ENCODE measurements at places on chromosomes 12 and 14.

GRCh38 chr12:77734214-77734883 is 96.3 kb upstream of the NAV3 start:
- H3K4me3 ChIP-seq: no peak overlapping the region
- peaks cover 2% of the 10 kb centered on the region for H3K4me1 ChIP-seq
- H3K36me3 ChIP-seq: no peaks in the 10 kb centered on the region
- no peak overlapping the region for H3K27ac ChIP-seq
- no peak for DNase-seq

- H3K4me3 ChIP-seq: no peak overlapping the region
- no peak for DNase-seq
- H3K27ac ChIP-seq: no peak overlapping the region
- H3K36me3 ChIP-seq: peaks cover 90% of the 10 kb centered on the region
- no peaks in the 10 kb centered on the region for H3K4me1 ChIP-seq
- H3K27me3 ChIP-seq: no peaks in the 10 kb centered on the region
Observed at GRCh38 chr14:102991376-102991775, 66.0 kb downstream of the CDC42BPB start.

- no peak for DNase-seq
- H3K4me1 ChIP-seq: no peaks in the 10 kb centered on the region
- H3K4me3 ChIP-seq: no peak overlapping the region
- H3K27me3 ChIP-seq: no peaks in the 10 kb centered on the region
- H3K36me3 ChIP-seq: peaks cover 17% of the 10 kb centered on the region
Observed at GRCh38 chr14:73253323-73253610, 16.0 kb downstream of the PAPLN start.

DNA sequence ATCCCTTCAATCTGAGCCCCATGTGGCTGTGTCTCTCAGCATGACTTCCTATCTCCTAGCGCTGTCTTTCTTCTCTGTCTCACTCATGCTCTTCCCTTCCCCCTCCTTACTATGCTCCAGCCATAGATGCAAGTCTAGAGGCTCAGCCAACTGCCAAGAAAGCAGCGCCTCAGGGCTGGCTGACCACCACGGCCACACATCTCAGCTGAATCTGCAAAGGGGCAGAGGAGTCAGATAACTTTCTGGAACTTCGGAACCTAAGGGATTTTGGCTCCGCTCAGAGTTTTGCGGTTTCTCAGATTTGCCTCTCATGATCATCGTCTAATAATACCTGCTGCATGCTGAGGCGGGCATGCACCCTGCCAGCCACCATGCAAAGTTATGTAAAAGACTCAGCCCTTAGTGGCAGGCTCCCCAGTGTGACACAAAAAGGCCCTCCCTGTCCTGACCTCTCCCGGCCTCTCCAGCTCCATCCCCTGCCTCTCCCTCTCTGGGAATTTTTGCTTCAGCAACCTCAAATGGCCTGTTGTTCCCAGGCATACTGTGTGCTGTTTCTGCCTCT is 5.0 kb upstream of the FGF6 start:
- DNase-seq: no peak
- no peaks in the 10 kb centered on the region for H3K36me3 ChIP-seq
- H3K4me1 ChIP-seq: peaks cover 16% of the 10 kb centered on the region

GRCh38 chr14:53174918-53175317 is 21.8 kb upstream of the DDHD1 start:
- DNase-seq: peak; percentile 45
- H3K36me3 ChIP-seq: no peaks in the 10 kb centered on the region
- H3K4me3 ChIP-seq: no peak overlapping the region
- H3K27ac ChIP-seq: no peak overlapping the region
- H3K4me1 ChIP-seq: no peaks in the 10 kb centered on the region

DNA sequence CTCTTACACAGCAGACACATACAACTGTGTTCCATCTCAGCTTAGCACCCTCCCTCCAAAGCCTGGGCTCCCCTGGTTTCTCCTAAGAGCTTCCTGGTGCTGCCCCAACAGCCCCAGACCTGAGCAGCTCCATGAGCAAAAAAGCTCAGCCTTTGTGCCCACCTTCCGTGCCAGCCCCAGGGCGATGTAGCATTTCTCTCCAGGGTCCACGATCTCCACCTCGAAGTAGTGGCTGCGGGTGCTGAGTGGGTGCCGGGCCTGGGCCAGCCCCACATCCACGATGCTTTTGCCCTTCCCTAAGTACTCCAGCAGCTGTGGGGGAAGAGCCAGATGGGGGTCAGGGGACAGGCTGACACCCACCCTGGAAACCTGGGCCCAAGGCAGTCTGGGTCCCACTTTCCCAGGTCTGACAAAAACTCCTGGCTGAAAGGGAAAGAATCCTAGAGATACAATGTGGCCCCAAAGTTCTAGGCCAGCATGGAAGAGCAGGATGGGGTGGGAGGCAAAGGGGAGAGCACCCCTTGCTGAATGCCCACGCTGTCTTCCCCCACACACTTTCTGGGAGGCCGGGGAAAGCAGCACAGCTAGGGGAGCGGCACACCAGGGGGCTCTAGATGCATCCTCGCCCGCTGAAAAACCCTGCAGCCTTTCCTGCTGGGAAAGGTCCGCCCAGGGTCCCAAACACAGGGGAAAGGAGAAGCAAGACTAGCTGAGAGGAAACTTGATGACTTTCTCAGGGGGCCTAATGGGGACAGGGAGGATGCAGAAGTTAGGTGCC is 11.0 kb downstream of the SPRYD3 start:
- H3K4me1 ChIP-seq: peaks cover 12% of the 10 kb centered on the region
- H3K36me3 ChIP-seq: peaks cover 6% of the 10 kb centered on the region
- no peak for DNase-seq
- H3K27ac ChIP-seq: no peak overlapping the region

- no peaks in the 10 kb centered on the region for H3K27me3 ChIP-seq
- no peak for DNase-seq
- H3K4me3 ChIP-seq: no peak overlapping the region
- peaks cover 13% of the 10 kb centered on the region for H3K4me1 ChIP-seq
- H3K27ac ChIP-seq: no peak overlapping the region
Observed at GRCh38 chr12:79932357-79932756, 2.5 kb downstream of the PPP1R12A start.

DNA sequence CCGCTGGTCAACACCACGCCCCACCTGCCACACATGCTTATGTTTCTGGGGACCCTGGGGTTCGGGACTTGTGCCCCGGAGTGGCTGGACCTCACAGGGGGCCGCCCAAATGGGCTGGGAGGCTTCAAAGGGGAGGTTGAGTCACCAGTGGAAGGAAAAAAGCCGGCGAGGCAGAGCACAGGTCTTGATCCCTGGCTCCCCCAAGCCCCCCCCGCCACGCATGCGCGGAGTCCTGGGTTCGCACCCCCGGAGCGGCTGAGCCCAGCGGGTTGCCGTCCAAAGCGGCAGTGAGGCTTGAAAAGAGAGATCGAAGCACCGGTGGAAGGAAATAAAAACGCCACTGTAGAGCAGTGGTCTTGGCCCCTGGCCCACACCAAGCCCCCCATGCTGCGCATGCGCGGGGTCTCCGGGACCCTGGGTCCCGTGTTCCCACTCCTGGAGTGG is 313.5 kb downstream of the ALG10 start:
- H3K4me1 ChIP-seq: no peaks in the 10 kb centered on the region
- H3K27me3 ChIP-seq: no peaks in the 10 kb centered on the region
- no peak overlapping the region for H3K4me3 ChIP-seq
- H3K36me3 ChIP-seq: no peaks in the 10 kb centered on the region

DNA sequence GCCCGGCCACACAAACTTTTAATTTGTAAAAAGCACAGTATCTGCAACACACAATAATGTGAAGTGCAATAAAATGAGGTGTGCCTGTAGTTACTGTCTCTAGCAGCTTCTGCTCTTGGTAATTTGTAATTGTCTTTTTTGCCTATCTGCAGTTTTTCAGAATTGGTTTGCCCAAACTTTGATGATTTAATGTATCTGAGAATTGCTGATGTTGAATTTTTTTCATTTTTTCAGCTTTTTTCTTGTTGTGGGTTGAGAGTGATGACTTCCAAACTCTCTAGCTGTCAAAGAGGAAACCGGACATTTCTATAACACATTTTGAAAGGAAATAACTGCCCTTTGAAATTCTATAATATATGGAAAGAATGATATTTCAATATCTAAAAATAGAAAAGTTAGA is 236.9 kb downstream of the RERGL start:
- no peaks in the 10 kb centered on the region for H3K36me3 ChIP-seq
- no peaks in the 10 kb centered on the region for H3K4me1 ChIP-seq
- H3K27me3 ChIP-seq: no peaks in the 10 kb centered on the region
- H3K27ac ChIP-seq: no peak overlapping the region

GRCh38 chr14:42163136-42163535 is 556.5 kb downstream of the LRFN5 start:
- no peaks in the 10 kb centered on the region for H3K27me3 ChIP-seq
- no peaks in the 10 kb centered on the region for H3K36me3 ChIP-seq
- no peak for DNase-seq
- no peak overlapping the region for H3K4me3 ChIP-seq

- no peak within 1 kb of the TSS for H3K27ac ChIP-seq
- H3K36me3 ChIP-seq: no peaks in the 10 kb centered on the region
Observed at GRCh38 chr14:38207736-38208617, at the start of gene SSTR1. SSTR1 (plus strand) TSS chr14:38207904; CDS start chr14:38209390, 1,486 bp downstream.

DNA sequence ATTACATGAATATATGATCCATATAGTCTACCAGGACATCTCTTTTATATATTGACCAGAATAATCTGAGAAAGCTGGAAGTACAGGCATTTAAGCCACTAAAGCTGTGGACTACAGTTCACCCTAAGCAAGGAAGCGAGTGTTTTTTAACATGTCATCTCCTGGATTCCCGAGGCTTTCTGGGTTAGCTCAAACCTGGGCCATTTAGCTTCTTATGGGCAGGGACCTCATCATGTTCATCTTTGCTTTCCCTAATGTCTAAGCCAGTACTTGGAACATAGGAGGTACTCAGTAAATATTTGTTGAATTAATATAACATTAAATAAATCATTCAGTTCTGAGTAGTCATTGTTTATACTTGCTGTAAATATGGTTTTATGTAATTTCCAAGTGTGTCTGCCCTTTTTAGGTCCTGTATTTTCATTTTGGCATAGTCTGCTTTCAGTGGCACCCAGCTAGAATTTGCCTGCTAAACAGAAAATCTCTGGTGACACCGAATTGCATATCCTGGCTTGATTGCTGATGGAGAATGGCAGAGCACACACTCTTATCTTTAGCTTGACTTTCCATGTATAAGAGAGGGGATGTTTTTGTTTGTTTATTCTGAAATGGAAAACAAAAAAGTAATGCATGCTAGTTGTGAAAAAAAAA is 344.5 kb downstream of the ZFP36L1 start:
- peaks cover 5% of the 10 kb centered on the region for H3K4me1 ChIP-seq
- H3K36me3 ChIP-seq: no peaks in the 10 kb centered on the region
- no peak overlapping the region for H3K4me3 ChIP-seq
- H3K27ac ChIP-seq: no peak overlapping the region
- no peaks in the 10 kb centered on the region for H3K27me3 ChIP-seq
- no peak for DNase-seq

- no peaks in the 10 kb centered on the region for H3K4me1 ChIP-seq
- H3K27me3 ChIP-seq: no peaks in the 10 kb centered on the region
- H3K36me3 ChIP-seq: no peaks in the 10 kb centered on the region
- H3K4me3 ChIP-seq: no peak overlapping the region
- DNase-seq: peak; percentile 37
- H3K27ac ChIP-seq: no peak overlapping the region
Observed at GRCh38 chr12:80412343-80412953, 31.6 kb upstream of the PTPRQ start.

DNA sequence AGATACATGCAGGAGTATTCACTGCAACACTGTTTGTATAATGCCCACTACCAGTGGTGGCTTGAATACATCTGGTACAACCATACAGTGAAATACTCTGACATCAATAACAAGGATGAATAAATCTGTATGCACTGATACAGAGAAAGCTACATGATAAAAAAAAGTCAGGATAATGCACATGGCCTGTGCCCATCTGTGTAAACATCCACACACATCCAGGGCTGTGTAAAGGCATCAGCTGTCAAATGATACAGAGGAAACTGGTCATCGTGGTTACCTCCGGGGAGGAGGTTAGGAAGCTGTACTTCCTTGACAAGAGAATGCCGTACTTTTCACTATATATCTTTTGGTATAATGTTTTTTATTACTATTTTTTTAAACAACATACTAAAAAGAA is 176.6 kb downstream of the FOXN3 start:
- H3K36me3 ChIP-seq: no peaks in the 10 kb centered on the region
- H3K4me1 ChIP-seq: peaks cover 5% of the 10 kb centered on the region
- no peak for DNase-seq
- H3K27me3 ChIP-seq: no peaks in the 10 kb centered on the region

DNA sequence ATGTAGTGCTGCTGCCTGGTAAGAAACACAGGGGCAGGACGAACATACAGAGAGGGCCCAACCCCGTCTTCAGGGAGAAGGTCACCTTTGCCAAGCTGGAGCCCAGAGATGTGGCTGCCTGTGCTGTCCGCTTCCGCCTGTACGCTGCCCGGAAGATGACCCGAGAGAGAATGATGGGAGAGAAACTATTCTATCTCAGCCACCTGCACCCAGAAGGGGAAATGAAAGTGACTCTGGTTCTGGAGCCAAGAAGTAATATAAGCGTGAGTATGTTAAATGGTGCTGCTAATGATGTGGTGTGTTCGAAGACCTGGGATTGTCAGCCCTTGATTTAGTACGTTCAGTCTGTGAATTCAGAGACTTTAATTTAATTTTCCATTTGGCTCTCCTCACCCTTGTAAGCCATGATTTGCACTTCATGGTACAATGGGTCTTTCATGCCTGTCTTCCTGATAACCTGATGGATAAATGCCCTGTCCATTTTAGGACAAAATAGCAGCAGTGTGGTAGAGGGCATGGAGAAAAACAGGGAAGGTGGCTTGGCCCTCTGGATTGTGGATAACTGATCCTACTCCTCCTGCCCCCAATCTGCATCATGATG is 318.9 kb downstream of the SNAPC1 start:
- no peak overlapping the region for H3K4me3 ChIP-seq
- no peaks in the 10 kb centered on the region for H3K36me3 ChIP-seq
- H3K4me1 ChIP-seq: no peaks in the 10 kb centered on the region
- no peak for DNase-seq
- no peaks in the 10 kb centered on the region for H3K27me3 ChIP-seq
- no peak overlapping the region for H3K27ac ChIP-seq

DNA sequence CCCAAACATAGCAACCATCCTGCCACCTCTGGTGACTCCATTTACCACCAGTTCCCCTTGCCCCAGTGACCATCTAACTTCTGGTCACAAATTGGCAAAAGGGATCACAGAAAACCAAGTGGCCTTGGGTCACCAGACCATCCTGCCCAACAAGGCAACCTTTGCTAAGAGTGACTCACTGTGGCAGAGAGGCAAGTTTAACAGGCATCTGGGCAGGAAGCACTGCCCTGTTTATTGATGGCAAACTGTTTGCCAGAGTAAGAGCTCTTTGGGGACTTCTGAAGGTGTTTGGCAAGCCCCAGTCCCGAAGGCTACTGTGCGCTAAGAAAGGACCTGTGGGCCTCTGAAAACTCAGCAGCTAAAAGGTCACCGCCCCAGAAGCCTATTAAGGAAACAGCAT is 28.2 kb upstream of the TMEM233 start:
- H3K4me1 ChIP-seq: no peaks in the 10 kb centered on the region
- H3K4me3 ChIP-seq: no peak overlapping the region
- no peak overlapping the region for H3K27ac ChIP-seq
- no peaks in the 10 kb centered on the region for H3K36me3 ChIP-seq
- H3K27me3 ChIP-seq: no peaks in the 10 kb centered on the region

All from neuronal stem cell (in vitro differentiated cells).